ENCODE measurements at places on chromosomes 7 and 10.

- no peak for DNase-seq
Measured at GRCh38 chr7:54841772-54842697, 83.0 kb upstream of the SEC61G start.

DNA sequence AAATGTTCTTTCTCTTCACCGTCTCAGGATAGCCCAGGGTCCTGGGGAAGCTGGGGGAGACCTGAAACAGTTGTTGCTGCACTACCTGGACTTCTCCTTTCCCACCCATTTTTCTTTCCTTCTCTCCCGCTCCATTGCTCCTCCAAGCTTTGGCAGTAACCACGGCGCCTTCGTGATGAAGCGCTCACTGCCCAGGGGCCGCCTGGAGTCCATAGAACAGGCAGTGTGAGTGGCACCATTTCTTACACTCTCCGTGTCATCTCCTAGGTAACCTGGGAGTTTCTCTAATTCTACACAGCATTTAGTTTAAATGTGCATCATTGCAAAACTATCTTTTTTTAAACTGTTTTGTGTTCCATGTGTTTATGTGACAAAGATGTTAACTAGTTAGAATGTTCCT, 40.3 kb upstream of the BHLHA15 start:
- DNase-seq: no peak

GRCh38 chr10:83881661-83882060, 257.6 kb upstream of the GHITM start:
- no peak for DNase-seq

DNA sequence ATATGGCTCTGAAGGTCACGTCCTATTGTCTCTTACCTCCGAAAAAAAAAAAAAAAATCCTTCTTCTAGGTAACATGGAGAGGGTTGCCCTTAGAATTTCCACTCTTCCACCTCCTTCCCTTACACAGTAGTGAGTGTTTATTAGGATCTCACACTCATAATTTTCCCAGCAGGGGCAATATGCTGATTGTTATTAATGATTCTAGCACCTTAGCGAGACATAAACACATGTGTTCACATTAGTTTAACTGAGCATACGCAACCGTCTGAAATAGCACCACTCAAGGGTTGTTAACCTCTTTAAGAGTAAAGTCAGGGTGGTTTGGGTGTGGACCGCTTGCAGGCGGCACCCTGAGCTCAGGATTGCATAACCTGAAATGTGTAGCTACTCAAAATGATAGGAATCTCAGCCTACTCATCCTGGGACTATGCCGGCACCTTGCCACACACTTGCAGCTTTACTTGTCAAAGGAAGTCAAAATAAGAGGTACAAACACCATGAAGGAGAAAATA, 52.2 kb downstream of the CPEB3 start:
- no peak for DNase-seq

- DNase-seq: no peak
Measured at GRCh38 chr10:118903691-118904090, 125.8 kb upstream of the NANOS1 start.

GRCh38 chr10:63430091-63430998, 35.4 kb downstream of the JMJD1C start:
- no peak for DNase-seq

DNA sequence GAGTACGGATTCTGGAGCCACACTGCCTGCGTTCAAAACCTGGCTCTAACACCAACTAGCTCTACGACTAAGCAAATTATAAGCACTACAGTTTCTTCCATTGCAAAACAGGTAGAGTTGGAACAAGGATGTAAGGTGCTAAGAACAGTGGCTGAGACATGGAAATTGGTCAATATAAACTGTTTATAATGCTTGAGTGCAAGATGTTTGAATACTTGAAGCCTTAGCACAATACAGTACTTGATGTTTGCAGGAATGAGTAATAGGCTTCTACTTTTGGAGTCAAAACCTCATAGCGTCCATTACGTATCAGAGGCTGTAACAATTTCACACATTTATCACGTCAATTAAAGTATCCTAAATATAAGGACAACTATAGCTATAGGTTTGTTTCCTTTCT, 6.9 kb downstream of the NT5C2 start:
- DNase-seq: no peak

GRCh38 chr7:127392566-127393367, at the start of gene ZNF800:
TSS of gene ZNF800 (minus strand) at chr7:127392708. CDS start at chr7:127391557, 1,151 bp downstream.
- DNase-seq: peak; percentile 71

- no peak for DNase-seq
Measured at GRCh38 chr7:151686826-151687225, 167.1 kb upstream of the RHEB start.

GRCh38 chr7:77907281-77907680, 108.7 kb downstream of the PHTF2 start:
- DNase-seq: no peak

DNA sequence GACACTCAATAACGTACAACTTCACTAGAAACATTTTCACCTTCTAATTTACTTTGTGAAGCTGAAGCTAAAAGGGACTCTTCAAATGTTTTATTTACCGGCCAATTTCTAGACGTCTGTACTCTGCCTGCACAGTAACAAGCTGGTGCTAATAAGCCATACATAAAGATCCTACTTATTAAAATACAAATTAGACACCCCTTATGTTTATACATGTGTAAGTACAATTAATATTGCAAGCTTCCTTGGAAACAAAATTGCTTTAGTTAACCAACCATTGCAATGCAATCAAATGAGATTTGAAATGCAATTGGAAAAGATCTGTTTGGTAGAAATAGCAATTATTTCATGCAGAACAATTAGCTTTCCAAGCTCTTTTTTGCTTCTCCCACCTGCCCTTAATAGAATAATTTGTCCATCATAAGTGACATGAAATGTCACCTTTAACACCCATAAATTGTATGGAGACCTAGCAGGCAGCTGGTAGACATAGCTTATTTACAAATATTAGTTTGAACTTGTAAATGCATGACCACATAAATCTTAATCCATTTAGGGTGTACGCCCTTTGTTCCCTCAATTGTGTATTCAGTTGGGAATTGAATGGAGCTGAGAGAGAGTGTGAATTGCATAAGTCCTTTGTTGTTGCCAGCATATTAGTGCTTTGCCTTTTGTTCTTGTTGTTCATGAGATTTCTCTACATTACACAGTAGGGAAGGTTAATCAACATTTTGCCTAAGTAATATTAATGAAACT, 277.1 kb downstream of the CACNA2D1 start:
- no peak for DNase-seq

DNA sequence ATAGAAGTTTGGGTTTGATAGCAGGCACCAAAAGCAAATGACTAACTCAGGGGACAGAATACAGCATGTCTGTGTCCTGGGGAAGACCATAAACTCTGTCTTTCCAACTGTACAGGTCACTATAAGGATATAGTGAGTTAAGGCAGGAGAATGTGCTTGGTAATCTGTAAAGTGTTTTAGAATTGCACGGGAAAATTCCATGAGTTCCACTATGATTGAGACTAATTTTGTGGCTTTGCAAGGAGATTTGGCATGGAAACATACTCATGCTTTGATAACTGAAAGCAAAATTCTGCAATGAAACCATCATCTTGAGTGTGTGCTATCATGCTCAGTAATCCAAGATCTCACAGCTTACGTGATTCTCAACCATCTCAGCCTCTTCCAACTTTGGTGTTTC, 152.6 kb downstream of the PKD1L1 start:
- no peak for DNase-seq

GRCh38 chr7:158268816-158269535, 318.6 kb downstream of the PTPRN2 start:
- DNase-seq: no peak

DNA sequence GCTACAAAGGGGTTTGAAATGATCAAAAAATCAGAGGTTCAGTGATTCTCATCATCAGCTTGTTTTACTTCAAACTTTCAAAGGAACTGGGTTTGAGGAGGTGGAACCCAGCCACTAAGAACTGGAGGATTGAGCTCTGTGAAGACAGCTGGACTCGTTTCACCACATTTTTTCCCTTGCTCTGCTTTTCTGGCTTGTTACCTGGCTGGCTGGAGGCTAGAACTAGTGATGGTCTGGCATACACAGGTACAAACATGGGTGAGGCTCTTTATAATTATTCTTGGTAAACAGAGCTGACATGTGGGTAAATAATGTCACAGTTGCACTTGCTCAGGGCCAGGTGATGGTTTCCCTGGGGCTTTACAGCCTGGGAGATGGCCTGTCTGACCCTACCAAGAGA, 352.5 kb downstream of the FGFR2 start:
- DNase-seq: no peak

DNA sequence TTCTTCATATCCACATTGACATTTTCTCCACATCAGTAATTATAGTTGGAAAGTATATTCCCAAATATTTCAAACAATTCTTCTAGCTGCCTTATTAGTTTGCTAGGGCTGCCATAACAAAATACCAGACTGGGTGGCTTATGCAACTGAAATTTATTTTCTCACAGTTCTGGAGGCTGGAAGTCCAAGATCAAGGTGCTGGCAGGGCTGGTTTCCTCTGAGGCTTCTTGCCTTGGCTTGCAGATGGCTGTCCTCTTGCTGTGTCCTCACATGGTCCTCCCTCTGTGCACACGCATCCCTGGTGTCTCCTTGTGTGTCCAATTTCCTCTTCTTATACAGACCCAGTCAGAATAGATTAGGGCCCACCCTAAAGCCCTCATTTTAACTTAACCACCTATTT, 34.5 kb downstream of the DOCK4 start:
- no peak for DNase-seq

DNA sequence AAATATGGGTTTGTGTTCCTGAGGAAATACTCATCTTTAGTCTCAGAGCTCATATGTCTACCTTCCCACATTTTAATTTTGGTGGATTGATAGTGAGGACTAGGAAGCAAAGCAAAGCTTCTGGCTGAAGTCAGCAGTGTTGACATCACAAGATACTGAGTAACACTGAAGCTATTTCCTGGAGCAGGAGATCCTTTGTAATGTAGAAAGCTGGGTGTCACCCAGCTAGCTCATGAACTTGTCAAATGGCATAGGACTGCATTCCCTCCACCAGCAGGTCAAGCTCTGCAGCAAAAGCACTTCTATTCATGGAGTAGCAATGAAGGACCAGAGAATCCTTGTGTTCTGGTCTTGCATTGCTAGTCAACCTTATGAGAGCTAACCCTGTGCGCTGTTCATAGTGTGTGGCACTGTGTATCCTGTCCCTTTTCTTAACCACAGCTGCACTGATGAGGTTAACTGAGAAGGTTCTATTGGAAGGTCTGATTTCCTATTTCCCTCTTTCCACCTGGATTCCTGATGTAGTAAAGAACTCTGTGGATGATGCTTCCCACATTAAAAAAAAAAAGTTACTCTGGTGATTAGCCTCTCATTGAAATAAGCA, 94.8 kb upstream of the ZNF804B start:
- DNase-seq: no peak

GRCh38 chr7:124557587-124557986, 208.0 kb downstream of the GPR37 start:
- no peak for DNase-seq

GRCh38 chr10:103555712-103556111, 62.2 kb downstream of the NEURL1 start:
- DNase-seq: no peak

GRCh38 chr7:66776800-66777442, 36.4 kb downstream of the RABGEF1 start:
- no peak for DNase-seq

DNA sequence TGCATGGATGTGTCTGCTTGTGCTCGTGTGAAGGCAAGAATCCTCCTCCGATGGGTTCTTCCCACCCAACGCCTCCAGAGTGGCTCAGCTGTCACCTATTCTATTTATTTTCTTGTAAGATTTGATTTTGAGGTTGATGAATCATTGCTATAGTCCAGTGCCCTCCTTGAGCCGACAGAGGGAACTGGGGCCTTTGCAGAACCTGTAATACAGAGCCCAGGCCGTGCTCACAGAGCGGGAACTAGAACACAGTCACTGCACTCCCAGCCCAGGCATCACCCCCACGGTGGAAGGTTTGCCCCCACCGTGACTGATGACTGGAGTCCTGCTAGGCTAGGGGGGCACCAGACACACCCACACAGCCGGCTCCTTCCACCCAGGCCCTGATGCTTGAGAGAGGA, 2.0 kb downstream of the RARRES2 start:
- DNase-seq: no peak

DNA sequence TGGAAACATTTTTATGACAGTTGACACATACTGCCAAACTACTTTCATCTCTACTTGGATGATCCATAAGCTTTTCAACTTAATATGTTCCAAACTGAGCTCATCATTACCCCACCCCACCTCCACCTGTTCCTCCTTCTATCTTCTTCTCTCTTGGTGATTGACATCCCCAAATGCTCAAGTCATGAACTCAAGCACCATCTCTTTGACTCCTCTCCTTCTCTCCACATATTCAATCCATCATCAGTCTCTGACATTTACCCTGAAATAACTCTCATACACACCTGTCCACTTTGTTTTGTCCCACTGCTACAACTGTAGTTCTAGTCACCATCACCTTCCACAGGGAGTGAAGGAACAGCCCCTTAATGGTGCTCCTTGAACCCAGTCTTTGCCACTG, 43.3 kb downstream of the SGCE start:
- DNase-seq: no peak

DNA sequence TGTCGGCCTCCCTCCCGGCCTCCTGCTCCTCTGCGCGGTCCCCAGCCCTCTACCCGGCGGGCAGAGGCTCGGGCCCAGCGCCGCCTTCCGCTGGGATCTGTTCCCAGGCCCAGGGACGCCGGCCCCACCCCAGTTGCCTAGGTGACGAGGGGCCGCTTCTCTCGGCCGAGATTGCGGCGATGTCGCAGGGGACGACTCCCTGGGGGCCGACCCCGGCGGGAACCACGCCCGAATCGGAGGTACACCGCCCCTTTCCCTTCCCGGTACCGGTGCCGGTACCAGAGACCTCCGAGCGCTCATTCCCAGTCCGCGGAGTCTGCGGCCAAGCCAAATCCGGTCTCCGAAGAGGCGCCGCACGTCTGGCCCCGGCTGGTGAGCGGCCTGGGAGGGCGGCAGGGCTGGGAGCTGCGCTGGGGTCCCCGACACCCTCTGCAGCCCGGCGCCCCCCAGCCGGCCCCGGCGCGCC, at the start of gene CABCOCO1:
Gene CABCOCO1, plus strand, starts transcription at position 136 of the 466 bp plus-strand sequence. Its CDS starts 44 bp downstream, at position 180.
- DNase-seq: no peak

DNA sequence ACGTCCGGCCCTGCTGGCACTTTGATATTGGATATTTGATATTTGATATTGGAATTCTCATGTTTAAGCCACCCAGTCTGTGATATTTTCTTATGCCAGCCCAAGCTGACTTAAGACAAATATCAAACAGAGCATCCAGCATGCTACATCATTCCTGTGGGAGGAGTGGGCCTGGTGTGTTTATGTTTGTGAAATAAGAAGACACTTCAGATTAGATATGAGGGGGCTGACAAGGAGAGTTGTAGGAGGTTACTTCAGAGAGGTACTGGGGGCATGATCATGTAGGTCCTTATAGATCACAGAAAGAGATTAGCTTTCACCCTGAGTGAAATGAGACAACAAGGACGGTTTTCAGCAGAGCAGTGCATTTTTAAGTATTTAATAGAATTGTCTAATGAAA, 382.9 kb downstream of the SEMA3D start:
- no peak for DNase-seq

All from activated T-helper 1 cell treated with anti-CD3 and anti-CD28 coated beads, Interleukin-2, amount 50 U/mL, for 16 hours (primary cell).